A549 treated with CORT108297 at 1 μM for 4 hours (cell line): ENCODE measurements at places on chromosomes 11 and 22. TPM values are rescaled to one million over a fixed set of nuclear protein-coding genes. Genes with fewer than 3 reads are reported as not detected.

SMC1B gene
- 0.02 to 0.03 TPM (median 0.03 TPM) in 3 of 5 replicates, not detected in the others for total RNA-seq

AGBL2 gene
- total RNA-seq = 0.90 to 1.7 TPM (median 1.2 TPM) in 5 replicates

OR10V1 gene
- total RNA-seq = not detected in 5 replicates

LRRC74B gene
- total RNA-seq = not detected in 5 replicates

RNF121 gene
- total RNA-seq = 54.7 to 62.8 TPM (median 57.7 TPM) in 5 replicates

MAJIN gene
- total RNA-seq = not detected in 5 replicates

RIMBP3C gene
- 0.13 to 0.23 TPM (median 0.18 TPM) in 5 replicates for total RNA-seq

OR4A16 gene
- total RNA-seq = not detected in 5 replicates

BARX2 gene
- not detected in 5 replicates for total RNA-seq

OVCH2 gene
- total RNA-seq = not detected in 5 replicates

CYB5R3 gene
- 86.9 to 120 TPM (median 116 TPM) in 5 replicates for total RNA-seq

SYT7 gene
- total RNA-seq = 0.72 to 1.2 TPM (median 1.0 TPM) in 5 replicates

CALCA gene
- 0.14 TPM in 1 of 5 replicates, not detected in the others for total RNA-seq

BSCL2 gene
- 60.0 to 87.1 TPM (median 74.6 TPM) in 5 replicates for total RNA-seq

PI4KA gene
- total RNA-seq = 19.5 to 22.7 TPM (median 21.5 TPM) in 5 replicates

EMID1 gene
- 0.16 to 0.65 TPM (median 0.33 TPM) in 5 replicates for total RNA-seq

SCN2B gene
- not detected in 5 replicates for total RNA-seq

ANO9 gene
- total RNA-seq = 0.55 to 1.8 TPM (median 1.0 TPM) in 5 replicates

ARHGAP20 gene
- total RNA-seq = 0.02 TPM in 2 of 5 replicates, not detected in the others

ARHGAP42 gene
- 4.8 to 8.0 TPM (median 5.6 TPM) in 5 replicates for total RNA-seq

LRP4 gene
- 7.2 to 8.7 TPM (median 7.2 TPM) in 5 replicates for total RNA-seq

APOA4 gene
- not detected in 5 replicates for total RNA-seq

E2F8 gene
- total RNA-seq = 5.5 to 6.8 TPM (median 6.2 TPM) in 5 replicates

CDON gene
- 2.0 to 3.2 TPM (median 2.3 TPM) in 5 replicates for total RNA-seq

DCHS1 gene
- total RNA-seq = 0.06 to 0.13 TPM (median 0.11 TPM) in 5 replicates

MYRF gene
- total RNA-seq = 16.1 to 23.1 TPM (median 21.8 TPM) in 5 replicates

CBL gene
- total RNA-seq = 6.0 to 9.8 TPM (median 8.4 TPM) in 5 replicates

CLDN5 gene
- total RNA-seq = not detected in 5 replicates

CTSC gene
- 60.4 to 71.6 TPM (median 69.0 TPM) in 5 replicates for total RNA-seq

GAL3ST3 gene
- not detected in 5 replicates for total RNA-seq

ZNF143 gene
- total RNA-seq = 9.8 to 16.0 TPM (median 11.5 TPM) in 5 replicates

LDHAL6A gene
- total RNA-seq = not detected in 5 replicates

MAPK8IP2 gene
- 2.7 to 4.3 TPM (median 4.0 TPM) in 5 replicates for total RNA-seq

BLID gene
- total RNA-seq = not detected in 5 replicates

MMP27 gene
- total RNA-seq = not detected in 5 replicates

MYEOV gene
- 98.5 to 119 TPM (median 112 TPM) in 5 replicates for total RNA-seq

NELL1 gene
- total RNA-seq = not detected in 5 replicates

KRTAP5-11 gene
- total RNA-seq = not detected in 5 replicates

SLC22A9 gene
- not detected in 5 replicates for total RNA-seq

CYTH4 gene
- total RNA-seq = 0.70 to 1.3 TPM (median 1.0 TPM) in 5 replicates

MOGAT2 gene
- total RNA-seq = not detected in 5 replicates

MRGPRX3 gene
- 0.06 to 0.09 TPM in 2 of 5 replicates, not detected in the others for total RNA-seq

PAMR1 gene
- total RNA-seq = 0.08 TPM in 1 of 5 replicates, not detected in the others

MISFA gene
- total RNA-seq = 1.6 to 2.6 TPM (median 2.1 TPM) in 5 replicates

MRPL16 gene
- 64.2 to 65.4 TPM (median 64.9 TPM) in 5 replicates for total RNA-seq

FREY1 gene
- 0.14 to 1.0 TPM (median 0.45 TPM) in 4 of 5 replicates, not detected in the other for total RNA-seq

PDHX gene
- total RNA-seq = 28.8 to 35.8 TPM (median 30.1 TPM) in 5 replicates

TXNRD2 gene
- 31.7 to 43.9 TPM (median 37.4 TPM) in 5 replicates for total RNA-seq

TREH gene
- not detected in 5 replicates for total RNA-seq

C22orf31 gene
- not detected in 5 replicates for total RNA-seq

OR10A2 gene
- not detected in 5 replicates for total RNA-seq

PATE4 gene
- total RNA-seq = not detected in 5 replicates

CDHR5 gene
- total RNA-seq = 0.03 to 0.08 TPM in 2 of 5 replicates, not detected in the others

IL17REL gene
- total RNA-seq = 0.03 to 0.04 TPM in 2 of 5 replicates, not detected in the others

TMEM191B gene
- 1.1 to 2.2 TPM (median 1.4 TPM) in 5 replicates for total RNA-seq
